NT2/D1 (cell line): ENCODE measurements at places on chromosomes 12 and 14.

- DNase-seq, result no peak
Measured at GRCh38 chr12:69884386-69884785, 59.4 kb downstream of the MYRFL start.

DNA sequence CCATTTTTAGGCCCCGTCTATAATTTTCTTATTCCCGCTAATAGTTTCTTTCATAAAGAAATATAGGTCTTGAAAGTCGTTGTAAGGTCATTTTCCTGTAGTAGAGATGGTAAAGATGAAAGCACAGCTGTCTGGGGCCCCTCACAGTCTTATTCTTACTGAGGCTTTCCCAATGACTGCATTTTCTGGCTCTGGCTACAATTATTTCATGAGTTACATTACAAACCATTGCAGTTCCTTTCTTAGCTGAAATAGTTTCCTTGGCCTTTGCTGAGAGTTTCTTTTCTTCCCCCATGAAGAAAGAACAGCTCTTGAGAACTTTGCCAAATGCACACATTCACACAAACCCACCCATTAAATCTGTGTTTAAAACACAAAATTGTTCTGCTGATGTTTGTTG, 113.0 kb downstream of the DYRK2 start:
- DNase-seq, result no peak

DNA sequence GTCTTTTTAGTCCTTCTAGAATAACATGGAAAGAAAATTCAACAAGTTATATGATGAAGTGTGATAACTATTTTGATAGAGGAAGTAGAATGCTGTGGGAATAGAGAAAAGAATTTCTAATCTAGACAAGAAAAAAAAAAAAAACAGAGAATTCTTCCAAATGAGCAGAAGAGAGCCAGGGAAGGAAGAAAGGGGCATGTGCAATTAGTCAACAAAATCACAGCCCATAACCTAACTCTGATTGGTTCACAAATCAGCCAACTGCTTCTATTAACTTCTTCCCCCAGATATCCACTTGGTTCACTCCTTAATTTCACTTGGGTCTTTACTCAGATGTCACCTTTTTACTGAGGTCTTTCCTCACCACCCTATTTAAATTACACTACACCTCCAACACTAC, 69.5 kb downstream of the BTG1 start:
- no peak for DNase-seq

- peak; percentile 50 for DNase-seq
Measured at GRCh38 chr14:49598485-49599300, at the start of gene LRR1. Gene LRR1, plus strand, starts transcription at chr14:49598940. Its CDS starts 81 bp downstream, at chr14:49599021.

DNA sequence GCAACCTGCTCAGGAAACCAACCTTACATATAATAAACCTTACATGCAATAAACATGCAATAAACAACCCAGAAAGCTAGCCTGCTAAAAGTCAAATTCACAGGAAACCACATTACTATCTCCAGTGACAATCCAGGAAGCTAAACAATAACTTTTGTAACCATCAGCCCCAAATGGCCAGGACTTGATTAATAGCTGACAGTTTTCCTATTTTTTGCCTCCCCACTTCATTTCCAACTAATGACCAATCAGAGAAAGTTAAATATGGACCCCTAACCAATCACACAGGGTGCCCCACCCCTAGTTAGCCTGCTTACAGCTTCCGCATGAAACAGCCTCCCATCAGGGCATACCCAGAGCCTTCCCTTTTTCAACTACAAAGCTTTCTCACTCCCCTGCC, 152.2 kb upstream of the LMNTD1 start:
- DNase-seq, result no peak

- DNase-seq, result no peak
Measured at GRCh38 chr14:84750763-84751554, 779.0 kb upstream of the FLRT2 start.

DNA sequence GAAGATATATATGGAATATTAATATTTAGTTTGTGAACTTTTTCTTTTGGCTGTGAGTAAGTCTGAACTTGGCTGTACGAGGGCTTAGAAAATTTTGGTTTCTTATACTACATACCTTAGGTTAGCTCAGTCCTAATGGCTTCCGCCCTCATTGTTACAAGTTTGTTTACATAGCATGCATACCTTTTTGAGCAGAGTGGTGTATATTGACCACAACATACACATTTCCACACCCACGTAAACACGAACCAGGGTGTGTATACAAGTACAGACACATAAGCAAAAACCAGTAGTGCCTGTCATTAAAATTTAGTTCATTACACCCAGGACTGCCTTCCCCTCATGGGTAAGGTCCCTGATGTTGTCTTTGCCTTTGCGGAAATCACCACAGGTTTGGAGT, 230.2 kb upstream of the RGS6 start:
- DNase-seq, result no peak

DNA sequence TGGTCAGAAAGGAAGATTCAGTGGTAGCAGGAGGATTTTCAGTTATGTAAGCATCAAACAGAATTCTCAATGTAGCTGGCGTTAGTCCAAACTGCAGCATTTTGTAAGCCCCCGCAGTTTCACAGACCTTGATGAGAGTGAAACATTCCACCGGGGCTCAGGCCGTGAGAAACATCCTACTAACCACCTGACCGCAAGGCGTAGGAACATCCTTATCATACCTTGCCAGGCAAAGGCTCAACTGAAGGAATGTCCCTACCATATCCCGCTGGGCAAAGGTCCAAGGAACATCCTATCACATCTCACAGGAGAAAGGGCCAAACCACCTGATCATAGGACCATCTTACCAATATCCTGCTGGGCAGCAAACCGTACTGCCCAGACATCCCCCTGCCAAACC, 624.8 kb upstream of the TMEM132C start:
- DNase-seq, result no peak

- DNase-seq, result no peak
Measured at GRCh38 chr12:89799316-89799715, 90.7 kb upstream of the ATP2B1 start.

DNA sequence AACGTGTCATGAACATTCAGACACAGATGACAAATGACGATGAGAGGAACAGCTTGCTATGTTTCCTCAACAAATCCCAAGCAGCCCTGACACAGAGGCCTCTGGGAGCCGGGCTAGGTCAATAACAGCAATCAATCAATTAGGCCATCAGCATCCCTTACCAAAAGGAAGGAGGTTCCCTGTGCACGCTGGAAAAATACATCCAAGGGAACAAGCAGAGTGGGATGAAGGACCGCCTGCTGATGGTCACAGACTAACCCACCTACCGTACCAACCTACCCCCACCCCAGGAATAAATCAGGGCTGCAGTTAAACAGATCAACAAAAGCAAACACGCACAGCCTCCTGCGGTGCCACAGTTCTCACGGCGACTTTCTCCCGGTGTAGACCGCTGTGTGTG, 265.1 kb upstream of the SFSWAP start:
- no peak for DNase-seq

GRCh38 chr12:29728030-29728429, 55.7 kb downstream of the TMTC1 start:
- no peak for DNase-seq

DNA sequence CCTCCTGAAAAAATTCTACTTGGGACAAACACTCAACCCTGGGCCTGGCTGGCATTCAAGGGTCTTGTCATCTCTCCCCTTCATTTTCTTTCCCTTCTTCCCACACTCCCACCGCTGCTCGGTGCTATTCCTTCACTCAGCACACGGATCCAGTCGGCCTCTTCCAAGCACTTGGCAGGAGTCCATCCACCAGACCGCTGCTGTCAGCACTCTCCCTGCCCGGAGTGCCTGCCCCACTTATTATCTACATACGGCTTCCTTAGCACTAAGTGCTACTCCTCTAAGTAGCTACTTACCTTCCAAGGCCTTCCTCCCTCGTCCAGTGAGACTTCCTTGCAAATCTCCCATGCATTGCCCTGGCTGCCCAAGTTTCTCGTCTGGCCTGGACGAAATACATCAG, 29.8 kb downstream of the CALM1 start:
- no peak for DNase-seq

GRCh38 chr14:34722723-34723545, 8.5 kb upstream of the CFL2 start:
- DNase-seq, result no peak

DNA sequence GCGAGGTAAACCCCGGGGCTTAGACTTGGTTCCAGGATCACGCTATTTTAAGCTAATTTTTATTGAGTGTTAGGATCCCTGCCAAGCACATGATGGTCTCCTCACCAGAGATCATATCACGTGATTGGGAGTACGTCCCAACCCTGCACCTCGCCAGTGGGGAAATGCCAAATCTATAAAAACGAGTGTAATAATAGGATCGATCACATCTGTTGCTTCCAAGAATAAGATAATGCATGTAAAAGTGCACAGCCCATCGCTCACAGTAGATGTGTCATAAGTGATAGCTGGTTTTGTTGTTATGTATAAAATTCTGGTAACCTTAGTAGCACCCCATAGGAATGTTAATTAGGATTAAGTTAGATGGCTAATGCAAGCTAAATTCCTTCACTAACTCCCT, 581.0 kb upstream of the TMEM132C start:
- DNase-seq, result peak; percentile 6

DNA sequence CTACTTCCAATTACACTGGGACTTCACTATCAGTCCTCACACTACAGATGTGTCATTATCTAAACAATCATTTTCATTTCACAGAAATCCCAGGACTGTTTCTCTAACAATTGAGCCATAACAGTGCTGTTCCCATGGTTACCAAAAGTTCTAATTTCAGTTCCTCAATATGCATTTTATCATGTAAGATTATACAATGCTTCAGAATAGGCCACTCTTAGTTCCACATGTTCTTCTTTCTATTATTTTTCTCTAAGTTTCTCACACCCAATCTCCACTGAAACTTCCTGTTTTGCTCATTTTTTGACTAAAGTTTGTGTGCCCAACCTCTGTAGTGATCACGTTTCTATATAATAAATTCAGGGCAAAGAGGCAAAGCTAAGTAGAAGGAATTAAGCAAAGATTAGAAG, 185.8 kb downstream of the DUSP6 start:
- DNase-seq, result no peak

GRCh38 chr12:96985515-96986362, 78.7 kb downstream of the NEDD1 start:
- DNase-seq, result peak; percentile 18

DNA sequence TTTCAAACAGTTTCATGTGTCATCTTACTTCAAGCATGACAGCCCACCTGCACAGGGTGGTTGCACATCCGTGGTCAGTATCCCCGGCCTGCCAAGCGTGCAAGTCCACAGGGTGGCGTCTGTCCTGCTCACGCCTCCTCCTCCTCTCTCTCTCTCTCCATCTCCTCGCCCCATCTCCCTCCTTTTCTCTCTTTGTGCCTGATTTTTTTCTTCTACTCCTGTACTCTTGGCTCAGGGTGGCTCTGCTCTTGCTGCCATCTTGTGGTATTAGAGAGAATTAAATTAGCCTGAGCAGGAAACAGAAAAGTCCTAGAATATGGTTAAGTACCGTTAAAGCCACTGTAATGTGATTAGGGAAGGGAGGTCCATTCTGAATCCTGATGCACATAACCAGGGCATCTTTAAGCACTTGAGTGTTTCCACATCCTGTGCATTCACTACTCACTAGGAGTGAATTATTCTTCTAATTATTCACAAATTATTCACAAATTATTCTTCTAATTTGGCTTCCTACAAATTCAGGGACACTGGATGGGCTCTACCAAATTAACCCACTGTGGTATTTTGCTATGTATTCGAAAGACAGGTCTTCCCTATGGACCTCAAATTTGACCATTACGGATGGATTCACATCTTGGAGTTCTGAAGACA, 25.5 kb upstream of the DTX1 start:
- DNase-seq, result peak; percentile 73

GRCh38 chr14:67170660-67171059, 18.6 kb upstream of the GARIN2 start:
- no peak for DNase-seq

DNA sequence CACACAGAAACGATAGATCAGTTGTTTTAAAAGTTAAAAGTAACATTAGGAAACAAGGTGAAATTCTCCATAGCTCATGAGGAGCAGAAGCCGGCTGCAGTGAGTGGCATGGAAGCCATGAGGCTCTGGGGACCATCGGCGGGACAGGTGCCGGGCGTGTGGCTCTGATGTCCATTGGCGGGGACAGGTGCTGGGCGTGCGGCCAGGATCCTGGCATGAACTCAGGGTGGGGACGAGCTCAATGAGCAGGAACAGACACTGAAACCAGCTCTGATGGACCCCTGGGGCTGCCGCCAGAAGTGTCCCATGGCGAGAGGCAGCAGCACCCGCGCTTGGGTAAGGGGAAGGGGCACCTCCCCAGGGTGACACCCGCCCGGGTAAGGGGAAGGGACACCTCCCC, 75.1 kb downstream of the NOC4L start:
- no peak for DNase-seq

- no peak for DNase-seq
Measured at GRCh38 chr12:103178366-103179080, 221.0 kb downstream of the ASCL1 start.

DNA sequence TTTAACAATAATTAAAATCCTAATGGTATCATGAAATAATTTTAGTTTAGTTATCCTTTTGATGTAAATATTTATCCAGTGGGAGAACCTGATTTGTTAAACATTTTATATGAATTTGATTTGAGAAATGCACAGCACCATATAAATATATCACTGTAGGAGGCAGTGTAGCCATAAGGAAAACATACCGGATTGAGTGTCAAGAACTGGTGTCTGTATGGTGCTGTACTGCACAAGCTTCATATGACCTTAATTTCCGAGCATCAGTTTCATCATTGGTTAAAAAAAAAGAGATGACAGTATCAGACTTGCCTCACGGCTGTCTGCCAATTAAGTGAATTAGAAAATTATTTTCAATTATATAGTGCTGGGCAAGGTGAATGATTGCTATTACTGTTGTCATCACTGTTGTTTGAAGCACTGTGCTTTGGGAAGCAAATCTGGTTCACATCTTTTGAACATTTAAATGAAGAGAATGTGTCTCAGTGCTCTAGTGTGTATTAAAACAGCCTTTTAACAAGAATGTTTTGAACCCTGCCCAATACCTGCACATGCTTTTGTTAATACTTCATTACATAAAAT, 72.1 kb downstream of the TMTC2 start:
- no peak for DNase-seq

- no peak for DNase-seq
Measured at GRCh38 chr12:91100906-91101305, 10.4 kb downstream of the LUM start.

DNA sequence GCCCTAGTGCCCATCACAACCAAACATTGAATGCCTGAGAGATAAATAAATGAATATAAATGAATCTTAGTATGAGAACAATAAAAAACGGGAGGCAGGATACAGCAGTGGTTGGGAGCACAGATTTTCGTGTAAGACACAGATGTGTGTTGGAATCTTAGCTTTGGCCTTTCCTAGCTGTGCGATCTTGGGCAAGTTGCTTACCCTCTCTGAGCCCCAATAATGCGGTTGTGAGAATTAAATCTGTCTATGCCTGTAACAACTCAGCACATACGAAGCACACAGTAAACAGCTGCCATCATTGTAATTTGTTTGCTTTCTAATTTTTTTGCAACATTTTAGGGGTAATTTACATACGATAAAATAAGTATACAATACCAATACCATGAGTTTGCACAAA, 89.8 kb downstream of the SRRM4 start:
- DNase-seq, result no peak

DNA sequence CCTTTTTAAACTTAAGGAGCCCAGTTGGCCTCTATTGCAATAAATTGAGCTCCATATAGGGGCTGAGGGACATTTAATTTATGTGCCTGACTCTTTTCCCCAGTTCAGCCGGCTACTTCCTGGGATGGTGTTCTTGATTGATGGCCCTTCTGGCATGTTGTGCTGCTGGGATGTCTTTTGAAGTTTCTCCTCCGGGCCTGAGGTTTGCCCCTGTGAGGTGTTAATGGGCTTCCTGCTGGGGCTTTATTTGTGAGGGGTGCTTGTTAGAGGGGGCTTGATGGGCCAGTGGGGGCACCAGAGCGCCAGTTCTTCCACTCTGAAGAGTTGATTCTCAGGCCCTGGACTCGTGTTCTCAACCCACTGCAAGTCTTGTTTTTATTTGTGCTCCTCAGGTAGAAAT, 69.6 kb downstream of the CHST11 start:
- peak; percentile 77 for DNase-seq
